Sigmoid colon (tissue), 7 donors: ENCODE measurements at places on chromosomes 11 and 22. TPM values are rescaled to one million over a fixed set of nuclear protein-coding genes. Genes with fewer than 3 reads are reported as not detected.

GRCh38 chr11:19890308-19890707 is 177.7 kb downstream of the NAV2 start:
- DNase-seq = no peak

GRCh38 chr22:24087071-24087795 is 76.1 kb downstream of the CABIN1 start:
- peak; percentile 56 for DNase-seq

DNA sequence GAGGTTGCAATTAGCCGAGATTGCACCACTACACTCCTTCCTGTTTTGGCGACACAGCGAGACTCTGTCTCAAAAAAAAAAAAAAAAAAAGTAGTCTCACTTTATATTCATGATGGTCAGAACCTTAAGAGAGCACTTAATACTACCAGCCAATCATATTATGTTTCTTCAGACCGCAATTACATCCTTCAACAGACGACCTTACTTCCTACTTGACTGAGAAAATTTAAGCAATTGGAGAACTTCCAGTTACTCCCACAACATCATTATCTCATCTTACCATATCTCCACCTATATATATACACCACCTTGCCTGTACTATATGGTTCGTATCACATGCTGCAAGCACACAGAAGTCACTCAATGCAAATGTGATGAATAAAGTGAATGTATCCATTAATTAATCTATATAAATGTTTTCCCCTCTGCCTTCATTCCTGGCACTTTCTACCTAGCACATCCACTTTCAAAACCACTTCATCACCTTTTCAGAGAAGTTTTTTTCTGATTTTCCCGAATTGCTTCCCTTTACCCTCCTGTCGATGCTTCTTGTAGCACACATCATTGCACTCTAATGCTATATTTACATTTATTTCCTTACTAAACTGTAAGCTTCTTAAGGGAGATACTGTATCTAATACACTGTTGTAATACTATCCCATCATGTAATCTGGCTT is 13.8 kb downstream of the ATP5MG start:
- DNase-seq = no peak

DNA sequence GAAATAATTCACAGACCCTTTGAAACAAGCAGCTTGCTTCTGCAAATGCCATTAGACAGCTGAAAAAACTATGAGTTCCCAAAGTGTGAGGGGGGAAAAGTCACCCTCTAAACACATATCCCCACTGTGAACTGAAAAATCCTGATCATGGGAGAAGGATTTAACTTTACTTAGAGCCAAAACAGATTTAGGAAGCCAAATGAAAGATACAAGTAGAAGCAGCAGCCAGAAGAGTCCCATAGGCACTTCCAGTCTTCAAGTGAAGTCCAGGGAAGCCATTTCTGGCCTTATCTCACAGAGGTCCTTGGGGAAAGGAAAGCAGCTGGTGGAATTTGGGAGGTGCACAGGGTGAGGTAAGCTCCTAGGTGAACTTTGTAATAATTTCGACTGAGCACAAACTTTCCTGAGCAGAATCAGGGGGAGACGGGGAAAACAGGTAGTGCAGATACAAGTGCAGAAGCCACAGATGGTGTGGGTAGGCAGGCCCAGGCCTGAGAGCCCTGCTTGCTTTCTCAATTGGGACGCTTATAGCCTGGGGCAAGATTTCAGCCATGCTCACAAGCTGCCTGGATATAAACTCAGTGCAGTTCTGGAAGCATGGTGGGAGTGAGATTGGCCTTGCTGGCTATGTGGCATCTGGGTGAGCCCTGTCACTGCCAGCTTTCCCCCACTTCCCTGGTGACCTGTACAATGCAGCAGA is 44.8 kb downstream of the GAS2 start:
- no peak for DNase-seq

DNA sequence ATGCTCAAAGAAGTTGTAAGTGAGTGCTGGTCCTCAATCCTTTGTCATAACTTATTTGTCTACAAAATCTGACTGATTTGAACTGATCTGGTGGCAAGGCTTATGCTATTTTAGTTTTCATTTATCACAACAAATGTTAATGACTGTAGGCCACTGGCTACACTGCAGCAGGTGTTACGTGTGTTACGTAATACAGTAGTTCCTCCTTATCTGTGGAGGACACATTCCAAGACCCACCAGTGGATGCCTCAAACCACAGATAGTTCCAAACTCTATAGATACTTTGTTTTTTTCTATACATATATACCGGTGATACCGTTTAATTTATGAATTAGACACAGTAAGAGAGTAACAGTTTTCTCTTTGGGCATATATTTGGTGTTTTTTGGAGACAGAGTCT is 7.0 kb downstream of the MADD start:
- DNase-seq = no peak

DNA sequence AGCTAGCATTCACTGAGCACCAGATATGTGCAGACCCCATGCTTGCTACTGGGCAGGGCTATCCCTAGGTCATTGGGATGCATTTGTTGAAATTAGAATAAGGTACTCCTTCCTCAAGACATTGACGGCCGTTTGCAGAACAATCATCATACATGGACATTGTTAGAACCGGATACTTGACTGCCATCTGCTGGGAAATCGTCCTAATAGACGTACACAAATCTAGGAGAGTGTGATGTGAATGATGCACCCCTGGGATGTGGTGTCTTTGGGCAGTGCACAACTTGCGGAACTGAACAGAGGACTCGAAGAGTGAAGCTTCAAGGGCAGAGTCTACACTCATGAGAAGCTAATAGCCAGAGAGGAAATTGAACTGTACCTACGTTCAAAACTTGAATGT is 35.9 kb downstream of the MYO18B start:
- no peak for DNase-seq

GRCh38 chr11:44623731-44624491 is 58.4 kb downstream of the CD82 start:
- DNase-seq = peak; percentile 67

DNA sequence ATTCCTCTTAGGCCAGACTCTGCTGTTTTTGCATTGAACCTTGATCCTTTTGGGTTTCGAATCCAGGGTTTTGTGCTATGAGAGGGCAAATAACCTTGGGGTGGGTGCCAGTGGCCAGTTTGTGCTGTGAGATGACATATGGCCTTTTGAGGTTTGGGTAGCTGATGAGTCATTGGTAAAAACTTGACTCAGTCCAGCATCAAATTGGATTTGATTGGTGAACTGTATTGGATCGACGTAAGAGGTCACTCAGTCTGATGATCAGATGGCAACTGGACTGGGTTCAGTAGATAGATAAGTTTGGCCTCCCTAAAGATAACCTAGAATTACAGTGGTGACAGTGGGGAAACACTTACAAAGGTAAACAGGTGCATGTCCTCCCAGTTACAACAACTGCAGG is 41.0 kb upstream of the XKR3 start:
- no peak for DNase-seq

GRCh38 chr11:32153747-32154146 is 62.9 kb downstream of the RCN1 start:
- DNase-seq = no peak

- no peak for DNase-seq
These were observed 65.9 kb upstream of the BLID start for GRCh38 chr11:122181893-122182292.

GRCh38 chr11:12377824-12378593 is 638 bp downstream of the PARVA start:
- peak; percentile 94 for DNase-seq

GRCh38 chr22:46774253-46774979 is 12.0 kb downstream of the TBC1D22A start:
- DNase-seq = no peak

DNA sequence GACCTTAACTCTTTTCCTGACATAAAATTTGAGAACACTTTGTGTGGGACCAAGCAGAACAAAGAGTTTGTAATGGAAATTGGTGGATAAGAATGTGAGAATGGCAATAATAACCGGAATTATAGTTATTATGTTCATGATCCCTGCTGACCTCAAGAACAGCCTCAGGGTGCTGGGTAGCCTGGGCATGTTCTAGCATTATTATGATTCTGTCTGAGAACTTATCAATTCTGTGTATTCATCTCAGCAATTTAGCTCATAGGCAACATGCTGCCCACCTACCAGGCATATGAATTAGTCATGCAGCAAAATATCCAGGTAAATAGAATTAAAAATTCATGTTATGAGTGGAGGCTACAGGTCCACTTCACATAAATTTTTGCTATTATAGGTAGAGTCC is 61.9 kb downstream of the CTSC start:
- no peak for DNase-seq

DNA sequence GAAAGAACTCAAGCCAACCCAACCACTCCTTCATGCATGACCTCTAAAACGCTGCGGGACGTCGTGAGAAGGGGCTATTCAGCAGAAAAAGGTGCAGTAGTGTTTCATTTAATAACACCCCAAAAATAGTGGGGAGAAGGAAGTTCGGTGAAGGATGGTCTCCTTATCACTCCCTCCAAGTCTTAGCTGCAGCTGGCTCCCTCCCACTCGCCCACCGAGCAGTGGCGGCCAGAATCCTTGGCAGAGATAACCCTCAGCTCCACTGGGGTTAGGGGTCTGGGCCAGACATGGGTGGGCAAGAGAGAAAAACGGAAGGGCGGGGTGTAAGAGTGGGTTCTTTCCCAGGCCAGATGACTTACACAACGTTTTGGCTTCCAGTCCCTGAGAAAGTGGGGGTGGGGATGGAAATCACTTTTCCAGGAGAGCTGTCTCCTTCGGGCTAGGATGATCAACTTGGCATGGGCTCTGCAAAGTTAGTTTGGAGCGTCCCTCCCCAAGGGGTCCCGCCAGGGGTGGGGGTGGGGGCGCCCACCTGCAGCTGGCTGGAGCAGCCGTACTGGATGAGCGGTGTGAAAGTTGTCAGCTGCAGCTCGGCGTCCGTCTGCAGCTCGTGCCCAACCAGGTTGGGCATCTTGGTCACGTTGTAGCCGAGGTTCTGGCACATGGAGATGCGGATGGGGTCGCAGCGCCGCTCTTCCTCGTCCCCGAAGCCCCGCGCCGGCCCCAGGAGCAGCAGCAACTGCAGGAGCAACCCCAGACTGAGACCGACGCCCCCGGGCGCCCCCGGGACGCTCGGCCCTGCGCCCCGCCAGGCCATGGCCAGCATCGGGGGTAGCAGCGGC is 705 bp downstream of the FZD4 start:
- DNase-seq = peak; percentile 72

- DNase-seq = no peak
These were observed 47.1 kb downstream of the MYH9 start for GRCh38 chr22:36340621-36341020.

DNA sequence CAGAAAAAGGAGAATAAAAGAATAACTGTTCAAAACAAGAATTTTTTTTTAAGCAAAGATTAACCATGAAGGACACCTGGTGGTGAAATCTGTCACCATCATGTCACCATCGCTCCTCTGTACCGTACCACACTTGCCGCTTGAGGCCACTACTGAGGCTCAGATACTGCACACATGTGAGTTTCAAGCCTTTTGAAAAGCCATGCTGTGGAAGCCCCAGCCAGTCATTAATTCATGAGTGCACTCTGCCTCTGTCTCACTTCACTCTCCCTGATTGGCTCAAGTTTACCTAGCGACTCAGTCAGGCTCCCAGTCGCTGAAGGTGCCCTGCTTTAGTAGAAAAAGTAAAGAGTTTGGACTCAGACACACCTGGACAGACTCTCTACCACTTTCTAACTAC is 6.6 kb upstream of the MS4A12 start:
- DNase-seq = no peak

GRCh38 chr11:83088965-83089364 is 17.3 kb upstream of the RAB30 start:
- no peak for DNase-seq

DNA sequence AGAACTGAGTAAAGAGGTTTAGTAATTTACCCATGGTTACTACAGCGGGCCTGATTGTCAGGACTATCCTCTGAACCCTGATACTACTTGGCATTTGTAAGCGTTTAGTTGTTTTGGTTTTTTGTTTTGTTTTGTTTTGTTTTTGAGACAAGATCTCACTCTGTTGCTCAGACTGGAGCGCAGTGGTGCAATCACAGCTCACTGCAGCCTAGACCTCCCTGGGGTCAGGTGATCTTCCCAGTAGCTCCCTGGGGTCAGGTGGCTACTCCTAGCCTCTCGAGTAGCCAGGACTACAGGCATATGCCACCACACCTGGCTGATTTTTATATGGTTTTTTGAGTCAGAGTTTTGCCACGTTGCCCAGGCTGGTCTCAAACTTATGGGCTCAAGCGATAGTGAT is 118.6 kb downstream of the WNT11 start:
- DNase-seq = no peak

- DNase-seq = no peak
These were observed 46.8 kb downstream of the SLN start for GRCh38 chr11:107665018-107665417.

- DNase-seq = no peak
These were observed 3.6 kb upstream of the OR2AT4 start for GRCh38 chr11:75100314-75100713.

GRCh38 chr11:44823006-44823405 is 96.2 kb downstream of the TSPAN18 start:
- no peak for DNase-seq

The SCGB2A2 gene
- not detected for total RNA-seq

The RAG1 gene
- 0.83 TPM for total RNA-seq

The TUB gene
- 18.3 TPM for total RNA-seq

The MMP27 gene
- total RNA-seq = not detected

The DNAJB7 gene
- total RNA-seq = not detected

The APOL6 gene
- total RNA-seq = 17.1 TPM

The GLYAT gene
- not detected for total RNA-seq

The GGTLC2 gene
- not detected for total RNA-seq
